ENCODE measurements at places on chromosomes 13 and 19.

- no peak for DNase-seq
Observed at GRCh38 chr13:70191034-70191433, 82.8 kb upstream of the KLHL1 start.

- no peak for DNase-seq
Observed at GRCh38 chr13:111527614-111528229, 207.3 kb downstream of the TEX29 start.

DNA sequence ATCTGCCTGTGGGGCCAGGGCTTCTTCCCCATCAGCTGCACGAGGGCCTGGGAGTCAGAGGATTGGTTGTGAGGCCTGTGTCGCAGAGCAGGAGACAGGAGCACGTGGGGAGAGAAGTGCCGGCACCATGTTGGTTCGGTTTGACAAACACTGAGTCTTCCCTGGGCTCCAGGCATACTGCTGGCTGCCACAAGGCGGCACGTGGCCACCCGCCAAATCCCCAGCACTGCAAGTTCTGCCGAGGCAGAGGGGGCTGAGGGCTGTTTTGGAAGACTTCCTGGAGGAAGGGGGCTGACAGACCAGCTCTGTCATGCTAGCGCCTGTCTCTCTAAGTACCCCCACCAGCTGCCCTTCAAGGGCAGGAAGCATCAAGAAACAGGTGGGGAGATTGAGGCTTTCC is 9.5 kb downstream of the SHANK1 start:
- DNase-seq = no peak

GRCh38 chr13:113447596-113447995 is 5.7 kb downstream of the ADPRHL1 start:
- DNase-seq = no peak

DNA sequence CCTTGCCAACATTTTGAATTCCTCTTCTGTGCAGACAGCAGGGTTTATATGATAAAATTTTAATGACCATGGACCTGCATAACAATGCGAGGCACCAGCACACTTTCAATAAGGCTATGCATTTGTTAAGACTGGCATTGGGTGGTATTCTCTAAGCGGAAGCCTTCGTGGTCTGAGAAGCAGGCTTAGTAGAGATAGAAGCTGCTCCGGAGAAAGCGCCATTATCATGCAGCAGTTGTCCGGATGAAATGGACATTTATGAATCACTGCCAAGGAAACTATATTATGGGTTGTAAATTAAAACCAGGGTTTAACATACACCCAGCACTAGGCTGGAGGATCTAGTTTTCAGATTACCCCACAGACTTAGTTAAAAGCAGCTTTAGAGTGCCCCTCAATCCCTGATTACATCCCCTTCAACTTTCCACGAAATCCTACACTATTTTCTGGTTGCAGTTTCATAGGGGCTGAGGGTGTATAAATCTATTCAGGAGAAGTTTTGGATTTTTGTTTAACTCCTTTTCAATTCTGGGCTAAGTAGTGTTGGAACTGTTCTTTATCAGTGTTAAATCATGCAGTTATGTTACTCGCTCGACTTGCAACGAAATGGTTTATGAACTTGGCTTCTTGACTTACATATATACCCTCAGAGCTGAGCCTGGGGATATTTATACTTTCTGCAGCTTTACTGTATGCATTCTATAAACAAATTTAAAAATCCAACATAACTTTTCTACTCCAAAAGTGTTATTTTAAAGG is 193.3 kb downstream of the PCDH9 start:
- DNase-seq = no peak

- no peak for DNase-seq
Observed at GRCh38 chr13:50085063-50085462, 69.8 kb downstream of the KCNRG start.

- no peak for DNase-seq
Observed at GRCh38 chr13:64239372-64239771, 2823.7 kb upstream of the PCDH20 start.

GRCh38 chr13:41637586-41637985 is 180.2 kb downstream of the RGCC start:
- DNase-seq = no peak

DNA sequence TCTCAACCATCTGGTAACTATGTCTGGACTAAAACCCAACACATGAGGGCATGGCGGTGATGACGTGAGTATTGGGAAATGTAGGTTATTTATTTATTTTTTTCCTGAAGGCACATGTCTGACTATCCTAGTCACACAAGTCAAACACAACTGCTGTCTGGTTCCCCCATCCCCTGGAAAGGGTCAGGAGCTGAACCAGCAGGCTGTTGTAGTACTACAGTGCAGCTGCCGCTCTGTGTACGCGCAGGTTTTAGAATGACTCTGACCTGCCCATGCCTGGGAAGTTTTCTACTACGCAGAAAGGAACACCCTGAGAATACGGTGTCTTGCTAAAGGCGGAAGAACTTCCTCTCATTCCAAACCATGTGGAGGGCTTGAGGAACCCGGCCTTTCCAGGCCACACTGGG is 1.2 kb downstream of the SLC7A1 start:
- peak; percentile 33 for DNase-seq

DNA sequence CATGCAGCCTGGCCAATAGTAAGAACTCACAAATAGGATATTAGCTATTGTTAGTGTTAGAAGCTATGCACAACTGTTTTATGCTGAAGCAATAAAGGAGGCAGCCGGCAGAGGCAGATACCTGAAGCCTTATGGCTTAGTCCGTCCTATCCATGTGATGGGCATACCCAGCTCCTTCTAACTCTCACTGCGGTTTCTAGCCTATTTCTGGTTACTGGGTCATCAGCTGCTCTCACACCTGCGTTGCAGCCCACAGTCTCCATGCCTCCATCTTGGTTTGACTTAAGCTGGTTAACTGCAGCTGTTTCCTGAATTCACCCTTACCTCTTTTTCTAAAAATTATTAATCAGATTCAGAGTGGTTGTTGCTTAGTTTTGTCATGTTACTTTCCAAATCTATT is 40.5 kb upstream of the CNMD start:
- DNase-seq = no peak

DNA sequence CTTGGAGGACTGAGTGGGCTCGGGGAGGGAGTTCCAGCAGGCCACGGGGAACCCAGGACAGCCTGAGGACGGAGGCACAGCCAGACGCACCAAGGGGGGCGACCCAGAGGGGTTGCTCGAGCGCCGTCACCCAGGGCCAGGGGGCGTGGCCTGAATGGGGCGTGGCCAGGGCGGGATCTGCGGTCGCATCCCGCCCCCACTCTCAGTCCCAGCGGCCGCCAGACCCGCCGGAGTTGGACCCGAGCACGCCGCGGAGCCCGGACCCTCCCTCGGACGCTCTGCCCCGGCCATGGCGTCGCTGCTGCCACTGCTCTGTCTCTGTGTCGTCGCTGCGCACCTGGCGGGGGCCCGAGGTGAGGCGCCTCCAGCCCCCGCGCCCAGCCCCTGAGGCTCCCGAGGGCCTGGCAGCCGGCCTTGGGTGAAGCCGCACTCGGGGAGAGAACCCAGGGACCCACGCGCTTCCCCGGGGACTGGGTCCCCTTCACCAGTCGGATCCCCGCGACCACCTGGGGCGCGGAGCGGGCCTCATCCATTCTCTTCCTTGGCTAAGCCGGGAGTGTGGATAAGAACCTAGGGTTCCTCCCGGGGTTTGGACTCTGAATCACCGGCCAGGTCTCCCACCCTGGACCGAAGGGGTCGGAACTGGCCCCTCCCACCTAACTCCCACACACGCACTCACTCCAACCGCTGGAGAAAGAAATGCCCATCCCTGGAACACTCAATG is at the start of gene CILP2:
TSS of gene CILP2 (plus strand) at position 205 of the 724 bp plus-strand sequence. CDS start at position 290, 85 bp downstream.
- peak; percentile 58 for DNase-seq

DNA sequence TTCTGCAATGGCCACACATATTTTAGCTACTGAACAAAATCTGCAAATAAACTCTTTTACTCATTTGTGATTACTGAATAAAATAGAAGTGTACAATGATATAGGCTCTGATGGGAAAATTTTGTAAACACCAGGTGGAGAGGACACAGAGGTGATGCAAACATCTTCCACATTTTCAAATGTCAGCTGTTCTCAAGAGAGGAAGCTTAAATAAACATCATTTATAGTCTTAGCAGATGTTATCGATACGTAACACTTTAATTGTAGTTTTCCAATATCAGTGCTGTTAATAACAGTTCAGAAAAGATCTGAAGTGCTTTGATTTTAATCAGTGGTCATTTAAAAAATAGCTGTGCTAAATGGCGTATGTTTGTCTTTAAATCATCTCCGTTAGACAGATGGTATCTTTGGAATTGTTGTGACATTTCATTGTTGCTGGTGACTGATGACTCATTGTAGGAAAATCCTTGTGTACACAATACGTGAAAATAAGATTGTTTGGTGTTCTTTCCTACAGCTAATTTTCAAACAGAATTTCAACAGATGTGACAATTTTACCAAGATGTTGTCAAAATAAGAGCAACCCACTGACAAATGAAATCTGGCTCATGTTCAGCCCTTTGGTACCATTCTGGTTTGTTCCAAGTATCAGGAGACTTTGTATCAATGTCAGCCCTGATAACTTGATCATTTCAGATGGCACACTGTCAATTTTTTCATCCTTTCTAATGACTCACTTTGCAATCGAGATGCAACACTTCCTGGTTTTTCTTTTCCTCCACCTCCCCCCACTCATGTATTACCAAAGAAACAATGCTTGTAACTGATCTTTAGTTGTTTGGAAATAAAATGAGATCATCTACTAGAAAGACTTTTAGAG is 516.0 kb downstream of the DCT start:
- peak; percentile 63 for DNase-seq

DNA sequence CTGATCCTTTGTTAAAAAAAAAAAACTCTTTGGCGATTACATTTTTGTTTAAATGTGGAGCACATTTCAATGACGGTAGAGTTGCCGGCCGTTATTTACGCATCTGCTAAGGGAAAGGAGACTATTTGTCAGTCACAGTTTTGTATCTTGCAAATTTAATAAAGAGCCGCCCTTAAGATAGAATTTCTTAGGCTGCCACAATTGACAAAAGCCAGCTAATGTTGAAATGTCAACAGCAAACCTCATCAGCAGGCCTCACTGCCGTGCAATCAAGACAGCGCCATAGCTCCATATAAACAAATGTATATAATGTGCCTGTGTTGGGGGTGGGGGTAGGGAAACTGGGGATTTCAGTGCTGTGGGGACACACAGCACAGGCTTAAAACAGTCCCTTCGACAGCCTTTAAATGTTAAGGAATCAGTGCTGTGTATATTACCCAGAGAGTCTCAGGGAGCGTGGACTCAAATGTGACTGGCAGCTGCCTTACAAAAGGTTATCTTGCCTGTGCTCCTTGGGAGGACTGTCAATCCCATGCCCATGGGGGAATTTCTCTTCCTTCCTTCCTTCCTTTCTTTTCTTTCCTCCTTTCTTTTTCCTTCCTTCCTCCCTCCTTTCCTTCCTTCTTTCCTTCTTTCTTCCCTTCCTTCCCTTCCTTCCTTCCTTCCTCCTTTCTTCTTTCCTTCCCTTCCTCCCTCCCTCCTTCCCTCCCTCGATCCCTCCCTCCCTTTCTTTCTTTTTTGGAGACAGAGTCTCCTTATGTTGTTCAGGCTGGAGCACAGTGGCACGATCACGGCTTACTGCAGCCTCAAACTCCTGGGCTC is 108.0 kb downstream of the URI1 start:
- no peak for DNase-seq

DNA sequence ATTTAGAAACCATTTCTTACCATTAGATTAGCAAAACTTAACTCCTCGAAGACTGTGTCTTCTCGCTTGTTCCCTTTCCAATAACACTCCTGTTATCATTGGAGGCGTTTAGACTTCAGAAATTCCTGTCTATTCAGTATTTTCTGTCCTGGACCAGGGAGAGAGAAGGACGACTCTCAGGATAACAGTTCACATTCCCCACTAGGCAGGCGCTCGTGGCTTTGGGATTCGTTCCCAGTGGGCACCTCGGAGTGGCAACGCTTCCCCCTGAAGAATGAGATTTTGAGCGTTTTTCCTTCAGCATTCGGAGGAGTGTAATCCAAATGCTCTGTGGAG is 429 bp upstream of the ZNF225 start:
- no peak for DNase-seq

- DNase-seq = no peak
Observed at GRCh38 chr13:94656176-94656575, 54.5 kb downstream of the GPR180 start.

GRCh38 chr19:35545855-35546381 is 492 bp downstream of the TMEM147 start:
- DNase-seq = peak; percentile 60

DNA sequence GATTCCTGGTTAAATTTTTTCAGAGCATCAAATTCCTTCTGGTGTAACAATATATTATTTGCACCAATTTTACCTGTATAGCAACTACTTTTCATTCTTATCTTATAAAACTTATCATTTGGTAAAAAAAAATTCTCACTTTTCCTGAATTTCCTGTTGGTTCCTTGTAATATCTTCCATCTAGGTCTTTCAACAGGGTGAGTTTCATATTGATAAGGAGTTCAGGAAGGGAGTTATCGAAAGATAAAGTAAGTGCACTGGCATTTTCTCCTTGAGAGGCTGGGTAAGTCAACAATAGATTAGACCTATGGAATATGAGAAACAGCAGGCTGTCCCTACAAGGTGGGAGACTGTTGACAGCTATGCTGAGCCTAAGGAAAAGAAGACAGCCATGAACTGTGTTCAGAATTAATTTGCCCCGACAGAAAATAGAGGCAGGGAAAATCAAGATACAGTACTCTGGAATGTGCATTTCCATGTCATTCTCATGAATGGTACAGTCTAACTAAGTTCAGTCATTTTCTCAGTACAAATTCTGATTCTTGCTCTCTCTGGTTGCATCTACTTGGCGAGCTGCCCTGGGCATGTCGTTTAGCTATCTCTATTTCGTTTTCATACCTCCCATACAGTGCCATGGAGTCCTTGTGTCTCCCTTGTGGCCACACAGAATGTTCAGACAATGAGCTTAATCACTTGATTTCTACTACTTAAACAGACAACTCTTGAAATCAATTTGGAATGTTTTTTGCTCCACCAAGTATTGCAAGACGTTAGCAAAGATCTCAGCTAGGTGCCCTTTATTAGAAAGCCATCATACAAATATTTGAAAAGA is 9.9 kb downstream of the IGFL1 start:
- no peak for DNase-seq

- no peak for DNase-seq
Observed at GRCh38 chr13:105220063-105220462, 1315.4 kb downstream of the EFNB2 start.

DNA sequence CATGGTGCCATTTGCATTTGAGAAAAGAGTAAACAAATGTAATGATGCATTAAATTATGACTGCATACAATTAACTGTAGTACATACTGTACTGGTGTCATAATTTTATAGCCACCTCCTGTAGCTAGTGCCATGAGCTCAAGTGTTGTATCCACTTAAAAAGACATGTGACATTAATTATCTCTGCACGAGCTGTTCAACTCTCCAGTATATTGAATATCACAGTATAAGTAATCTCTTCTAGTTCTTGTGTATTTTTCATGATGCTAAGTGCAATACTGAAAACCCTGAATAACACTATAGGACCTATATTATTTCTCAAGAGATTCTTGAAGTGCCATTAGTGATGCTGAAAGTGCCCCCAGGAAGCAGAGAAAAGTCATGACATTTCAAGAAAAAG is 387.3 kb downstream of the PCDH17 start:
- DNase-seq = no peak
